CD4-positive, alpha-beta T cell (primary cell): ENCODE measurements at places on chromosomes 11 and 22. TPM values are rescaled to one million over a fixed set of nuclear protein-coding genes. Genes with fewer than 3 reads are reported as not detected.

RIBC2 gene
- total RNA-seq, result not detected

CBLIF gene
- not detected for total RNA-seq

LRRC75B gene
- not detected for total RNA-seq

- no peak for DNase-seq
- H3K4me1 ChIP-seq, result no peaks in the 10 kb centered on the region
- H3K27ac ChIP-seq, result no peak overlapping the region
- no peak overlapping the region for H3K4me3 ChIP-seq
- H3K36me3 ChIP-seq, result no peaks in the 10 kb centered on the region
Observed at GRCh38 chr11:64484191-64485022, 106.6 kb upstream of the SLC22A12 start.

- H3K27me3 ChIP-seq, result no peaks in the 10 kb centered on the region
- H3K36me3 ChIP-seq, result peaks cover 96% of the 10 kb centered on the region
- no peak overlapping the region for H3K27ac ChIP-seq
- no peak for DNase-seq
- no peak overlapping the region for H3K4me3 ChIP-seq
- no peaks in the 10 kb centered on the region for H3K4me1 ChIP-seq
Observed at GRCh38 chr11:16750417-16750816, 12.0 kb downstream of the C11orf58 start.

DNA sequence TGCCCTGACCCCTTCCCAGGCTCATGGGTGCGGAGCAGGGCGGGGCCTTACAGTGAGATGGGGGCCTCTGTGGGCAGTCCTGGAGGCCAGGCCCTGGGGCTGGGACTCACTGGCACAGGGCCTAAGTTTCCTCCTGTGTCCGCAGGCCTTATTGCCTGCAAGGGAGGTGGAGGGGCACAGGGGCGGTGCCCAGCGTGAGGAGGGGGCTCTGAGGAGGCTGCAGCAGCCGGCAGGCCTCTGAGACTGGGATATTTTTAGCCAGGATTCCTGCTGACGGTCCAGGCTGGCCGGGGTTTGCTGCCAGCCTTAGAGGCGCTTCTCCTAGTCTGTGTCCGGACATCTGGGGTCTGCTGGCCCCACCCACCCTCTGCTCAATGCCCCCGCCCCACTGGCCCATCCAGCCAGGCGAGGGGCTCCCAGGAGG is 5.7 kb upstream of the RTN4R start:
- no peak overlapping the region for H3K27ac ChIP-seq
- DNase-seq, result no peak
- H3K4me1 ChIP-seq, result peaks cover under 1% of the 10 kb centered on the region
- H3K27me3 ChIP-seq, result no peaks in the 10 kb centered on the region
- no peak overlapping the region for H3K4me3 ChIP-seq

GRCh38 chr11:19025481-19026406 is 34.8 kb downstream of the MRGPRX2 start:
- H3K27ac ChIP-seq, result no peak overlapping the region
- peaks cover 4% of the 10 kb centered on the region for H3K27me3 ChIP-seq
- H3K4me3 ChIP-seq, result no peak overlapping the region
- H3K4me1 ChIP-seq, result no peaks in the 10 kb centered on the region
- no peak for DNase-seq

DNA sequence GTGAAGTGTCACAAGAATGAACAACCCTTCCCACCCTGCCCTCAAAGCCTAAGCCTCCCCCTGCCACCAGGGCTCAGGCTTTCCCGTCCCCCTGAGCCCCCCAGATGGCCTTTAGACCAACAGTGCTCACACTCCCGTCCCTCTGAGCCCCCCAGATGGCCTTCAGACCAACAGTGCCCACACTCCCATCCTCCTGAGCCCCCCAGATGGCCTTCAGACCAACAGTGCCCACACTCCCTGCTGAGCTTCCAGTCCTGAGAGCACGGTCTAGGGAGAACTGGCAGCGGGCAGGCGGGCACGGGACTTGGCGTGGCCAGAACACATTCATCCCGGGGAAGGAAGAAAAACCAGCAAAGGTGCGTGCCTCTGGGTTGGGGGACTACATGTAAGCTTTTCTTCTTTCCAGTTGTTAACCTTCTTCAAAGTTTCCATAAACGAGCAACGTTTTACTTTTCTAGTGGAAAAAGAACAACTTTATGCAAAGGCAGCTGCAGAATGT is 2.5 kb downstream of the MRGPRG start:
- no peak for DNase-seq
- H3K27ac ChIP-seq, result no peak overlapping the region
- H3K4me3 ChIP-seq, result no peak overlapping the region
- no peaks in the 10 kb centered on the region for H3K36me3 ChIP-seq
